ENCODE measurements at places on chromosomes 11 and 22.
A peak's percentile ranks its signal among the peaks of the same experiment; 100 is the strongest.

- peak; percentile 28 for DNase-seq
These were observed 345.4 kb upstream of the KIRREL3 start for GRCh38 chr11:127345819-127346459.

DNA sequence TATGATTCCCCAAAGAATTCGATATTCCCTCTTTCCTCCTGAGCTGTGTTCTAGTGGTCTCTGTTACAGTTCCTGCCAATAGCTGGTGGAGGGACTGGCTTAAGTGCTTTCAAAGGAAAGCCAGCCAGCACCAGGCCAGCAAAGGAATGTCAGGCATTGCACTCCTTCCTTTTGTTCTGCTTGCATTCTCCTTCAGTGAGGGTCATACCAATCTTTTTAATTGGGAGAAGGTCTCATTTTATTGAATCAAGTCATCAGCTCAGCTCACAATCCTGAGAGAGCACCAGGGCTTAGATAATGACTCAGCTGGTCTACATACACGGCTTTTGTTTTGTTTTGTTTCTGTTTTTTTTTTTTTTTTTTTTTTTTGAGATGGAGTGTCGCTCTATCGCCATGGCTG lies 222.9 kb downstream of the NAV2 start:
- no peak for DNase-seq

- no peak for DNase-seq
These were observed 30.1 kb downstream of the SWAP70 start for GRCh38 chr11:9693801-9694553.

DNA sequence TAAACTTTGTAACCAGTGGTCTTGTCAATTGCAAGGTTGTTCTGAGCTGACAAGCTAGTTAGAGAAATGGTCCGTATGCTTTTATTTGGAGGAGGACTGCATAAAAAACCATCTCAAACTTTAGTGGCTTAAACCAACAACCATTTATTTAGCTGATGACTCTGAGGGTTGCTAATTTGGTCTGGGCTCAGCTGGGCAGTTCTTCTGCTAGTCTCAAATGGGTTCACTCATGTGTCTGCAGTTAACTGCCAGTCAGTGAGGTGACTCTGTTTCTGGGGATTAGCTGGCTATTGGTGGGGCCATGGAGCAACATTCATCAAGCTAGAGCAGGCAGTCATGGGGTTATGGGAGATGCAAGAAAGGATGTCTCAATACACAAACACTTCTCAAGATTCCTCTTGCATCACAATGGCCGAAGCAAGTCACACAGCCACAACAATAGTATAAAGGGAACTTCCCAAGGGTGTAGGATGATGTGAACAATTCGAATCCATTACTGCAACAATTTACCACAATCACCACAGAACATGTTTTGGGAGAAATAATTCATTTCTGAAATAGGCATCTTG lies 521.9 kb downstream of the INSC start:
- DNase-seq = no peak

GRCh38 chr11:126282361-126282735 lies 545 bp upstream of the TIRAP start:
- peak; percentile 67 for DNase-seq

DNA sequence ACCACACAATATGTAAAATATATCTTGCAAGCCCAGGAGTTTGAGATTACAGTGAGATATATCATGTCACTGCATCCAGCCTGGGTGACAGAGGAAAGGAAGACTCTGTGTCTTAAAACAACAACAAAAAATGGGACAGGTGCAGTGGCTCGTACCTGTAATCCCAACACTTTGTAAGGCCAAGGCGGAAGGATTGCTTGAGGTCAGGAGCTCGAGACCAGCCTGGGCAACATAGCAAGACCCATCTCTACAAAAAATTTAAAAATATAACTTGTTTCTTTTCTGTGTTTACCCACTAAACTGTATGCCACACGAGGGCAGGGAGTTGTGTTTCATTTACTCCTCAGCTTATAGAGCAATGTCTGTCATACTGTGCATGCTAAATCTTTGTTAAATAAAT lies 3.1 kb downstream of the ZNF280A start:
- no peak for DNase-seq

- no peak for DNase-seq
These were observed 104.5 kb downstream of the NTM start for GRCh38 chr11:131474947-131475346.

GRCh38 chr11:29124470-29124869 lies 892.4 kb downstream of the KCNA4 start:
- DNase-seq = no peak

DNA sequence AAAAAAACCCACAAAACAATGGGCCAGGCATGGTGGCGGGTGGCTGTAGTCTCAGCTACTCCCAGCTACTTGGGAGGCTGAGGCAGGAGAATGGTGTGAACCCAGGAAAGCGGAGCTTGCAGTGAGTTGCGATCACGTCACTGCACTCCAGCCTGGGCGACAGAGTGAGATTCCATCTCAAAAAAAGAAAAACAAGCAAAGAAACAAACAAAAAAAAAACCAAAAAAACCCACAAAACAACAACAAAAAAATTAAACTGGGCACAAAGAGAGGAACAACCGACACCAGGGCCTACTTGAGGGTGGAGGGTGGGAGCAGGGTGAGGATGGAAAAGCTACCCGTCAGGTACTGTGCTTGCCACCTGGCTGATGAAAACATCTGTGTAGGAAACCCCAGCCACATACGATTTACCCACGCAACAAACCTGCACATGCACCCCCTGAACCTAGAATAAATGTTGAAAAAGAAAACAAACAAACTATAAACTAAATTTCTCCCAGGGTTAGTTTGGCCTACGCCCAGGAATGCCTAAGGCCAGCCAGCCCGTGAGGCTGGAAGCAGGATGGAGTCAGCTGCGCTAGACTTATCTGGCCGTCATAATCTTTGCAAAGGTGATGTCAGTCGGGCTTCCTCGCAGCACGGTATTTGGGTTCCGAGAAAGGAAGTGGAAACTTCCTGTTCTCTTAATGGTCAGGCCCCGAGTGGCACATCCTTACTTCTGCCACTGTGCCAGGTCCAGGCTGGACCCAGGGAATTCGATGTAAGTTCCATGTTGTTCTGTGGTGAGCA lies 21.9 kb upstream of the CYB5R3 start:
- no peak for DNase-seq

- DNase-seq = peak; percentile 81
These were observed at the start of gene CD3G for GRCh38 chr11:118343981-118344515. Gene CD3G, plus strand, starts transcription at chr11:118344344. Its CDS starts 80 bp downstream, at chr11:118344424.

- DNase-seq = no peak
These were observed at the start of gene MYO18B for GRCh38 chr22:25741692-25742626. Gene MYO18B, plus strand, starts transcription at chr22:25742188. Its CDS starts 18,905 bp downstream, at chr22:25761093.

GRCh38 chr11:68692115-68692514 lies 7.8 kb downstream of the GAL start:
- no peak for DNase-seq

- DNase-seq = no peak
These were observed 24.6 kb upstream of the FAT3 start for GRCh38 chr11:92199991-92200390.

- DNase-seq = no peak
These were observed 92.9 kb downstream of the PTPRJ start for GRCh38 chr11:48073031-48073861.

DNA sequence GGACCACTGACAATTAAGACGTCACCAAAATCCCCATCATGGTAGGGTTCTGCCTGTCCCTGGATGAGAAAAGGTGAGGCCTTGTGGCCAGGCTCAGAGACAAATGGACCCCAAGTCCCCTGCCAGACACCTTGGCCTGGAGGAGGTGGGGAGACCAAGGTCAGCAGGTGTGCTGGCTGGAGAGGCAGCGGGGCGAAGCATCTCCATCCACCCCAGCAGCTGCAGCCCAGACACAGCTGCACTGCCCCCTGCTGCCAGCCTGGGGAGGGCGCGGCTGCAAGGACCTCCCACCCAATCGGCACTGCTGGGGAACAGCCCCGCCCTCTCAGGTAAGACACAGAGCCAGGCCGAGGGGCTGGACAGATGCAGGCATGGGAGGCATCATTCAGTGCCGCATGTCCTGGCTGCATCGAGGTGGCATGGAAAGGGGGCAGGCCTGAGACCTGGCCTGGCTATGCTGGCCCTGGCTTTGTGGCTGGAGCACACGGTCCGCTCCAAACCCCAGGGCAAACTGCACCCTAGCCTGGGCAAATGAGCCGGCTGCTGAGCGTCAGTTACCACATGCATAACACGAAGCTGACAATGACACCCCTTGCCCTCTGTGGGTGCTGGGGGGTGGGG lies 12.2 kb upstream of the MFNG start:
- DNase-seq = peak; percentile 74

DNA sequence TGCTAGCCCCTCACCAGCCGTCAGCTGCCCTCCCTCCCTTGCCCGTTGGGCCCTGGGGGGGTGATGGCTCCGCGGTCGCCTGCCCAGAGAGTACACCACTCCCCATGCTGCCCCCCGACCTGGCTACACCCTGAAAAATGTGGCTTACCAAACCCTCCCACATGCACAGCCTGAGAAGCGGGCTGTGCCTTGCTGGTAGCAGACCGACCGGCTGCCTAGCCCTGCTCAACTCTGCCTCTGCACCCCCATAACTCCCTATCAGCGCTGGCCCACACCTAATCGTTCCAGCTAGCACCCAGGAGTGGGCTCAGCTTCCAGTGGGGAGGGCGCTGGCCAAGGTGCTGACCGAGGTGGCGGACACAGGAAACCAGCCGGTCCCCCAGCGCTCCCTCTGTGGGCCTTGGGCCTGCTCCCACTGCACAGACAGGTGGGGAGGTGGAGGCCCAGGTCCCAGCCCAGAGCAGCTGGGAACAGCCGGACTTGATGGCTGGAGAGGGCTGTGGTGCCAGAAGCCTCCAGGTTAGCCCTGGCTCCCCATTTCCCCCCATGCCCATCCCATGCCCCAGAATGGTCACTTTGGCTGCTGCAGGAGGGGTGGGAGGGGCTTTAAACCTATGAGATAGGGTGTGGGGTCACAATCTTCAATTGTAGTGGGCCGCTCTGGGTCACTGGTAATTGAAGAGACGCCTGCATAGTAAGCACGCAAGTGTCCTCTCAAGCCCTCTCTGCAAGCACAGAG lies 32.1 kb upstream of the PRODH start:
- DNase-seq = peak; percentile 32

GRCh38 chr11:8822469-8822868 lies 88.5 kb upstream of the AKIP1 start:
- DNase-seq = no peak

- no peak for DNase-seq
These were observed 221.7 kb upstream of the BLID start for GRCh38 chr11:122337704-122338103.

DNA sequence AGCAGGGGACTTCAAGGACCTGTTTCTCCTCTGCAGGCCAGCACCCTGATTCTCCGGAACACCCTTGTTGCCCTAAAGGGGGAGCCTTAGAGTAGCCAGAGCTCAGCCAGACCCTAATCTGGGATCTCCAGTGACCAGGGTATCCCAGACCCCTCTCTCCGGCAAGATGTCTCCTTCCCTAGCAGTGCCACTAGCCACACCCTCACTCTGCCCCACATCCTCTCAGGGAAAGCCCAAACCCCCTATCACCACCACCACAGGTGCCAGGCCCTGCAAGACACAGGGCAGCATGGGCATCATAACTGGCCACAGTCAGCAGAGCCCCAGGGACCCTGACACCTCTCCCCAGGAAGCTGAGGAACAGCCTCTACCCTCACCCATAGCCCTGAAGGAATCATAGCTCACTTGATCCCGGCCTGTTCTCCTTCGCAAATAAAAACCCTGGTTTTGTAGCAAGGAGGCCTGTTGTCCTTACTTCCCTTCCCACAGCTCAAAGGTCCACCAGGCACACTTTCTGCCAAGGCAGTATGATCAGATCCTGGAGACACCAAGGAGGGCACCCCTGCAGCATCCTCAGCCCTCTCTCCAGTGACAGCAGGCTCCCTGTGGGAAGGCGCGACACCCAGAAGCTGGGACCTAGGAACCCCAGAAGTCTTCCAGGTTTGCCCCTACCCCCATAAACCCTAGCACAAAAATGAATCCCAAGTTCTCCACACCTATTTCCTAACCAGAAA lies 4.6 kb downstream of the CFL1 start:
- no peak for DNase-seq

GRCh38 chr11:12170984-12171383 lies 60.6 kb downstream of the MICAL2 start:
- no peak for DNase-seq

- no peak for DNase-seq
These were observed 116.5 kb upstream of the MTNR1B start for GRCh38 chr11:92852946-92853345.

- no peak for DNase-seq
These were observed 20.8 kb upstream of the NAT10 start for GRCh38 chr11:34084637-34085036.

GRCh38 chr22:38751422-38752346 lies 4.1 kb downstream of the SUN2 start:
- DNase-seq = peak; percentile 81

DNA sequence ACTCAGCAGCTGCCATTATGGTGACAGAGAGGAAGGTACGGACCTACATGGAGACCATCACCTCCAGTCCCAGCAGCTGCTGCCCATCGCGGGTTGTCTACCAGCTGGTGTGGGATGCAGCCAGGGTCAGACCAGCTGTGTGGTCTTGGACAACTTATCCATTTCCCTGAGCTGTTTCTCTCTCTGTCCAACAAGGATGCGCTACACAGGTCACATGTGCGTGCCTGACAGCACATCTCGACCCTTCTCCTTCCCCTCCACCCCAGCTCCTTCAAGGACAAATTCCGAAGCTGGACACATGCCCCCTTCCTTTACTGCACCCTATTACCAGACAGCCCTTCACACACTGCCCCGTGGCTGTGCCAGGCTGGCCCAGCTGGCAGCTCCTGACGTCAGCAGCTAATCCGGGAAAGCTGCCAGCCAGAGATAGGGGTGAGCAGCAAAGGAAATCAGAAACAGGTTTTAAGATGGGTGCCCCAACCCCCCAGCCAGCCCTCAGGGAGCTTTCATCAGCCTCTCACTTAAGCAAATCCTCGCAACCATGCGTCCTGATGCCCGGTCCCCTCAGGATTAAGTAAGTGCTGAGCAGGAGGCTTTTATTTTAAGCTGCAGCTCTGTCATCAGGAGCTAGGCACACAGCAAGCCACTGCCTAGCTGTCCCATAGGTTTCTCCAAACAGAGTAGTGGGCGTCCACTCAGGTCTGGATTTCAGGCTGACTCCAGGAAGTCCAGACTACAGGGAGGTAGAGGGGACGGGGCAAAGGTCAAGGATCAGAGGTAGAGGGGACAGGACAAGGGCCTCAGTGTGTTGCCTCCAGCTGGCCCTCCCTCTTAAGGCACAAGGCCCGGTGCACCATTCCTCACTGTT lies 20.3 kb downstream of the TEF start:
- DNase-seq = no peak

DNA sequence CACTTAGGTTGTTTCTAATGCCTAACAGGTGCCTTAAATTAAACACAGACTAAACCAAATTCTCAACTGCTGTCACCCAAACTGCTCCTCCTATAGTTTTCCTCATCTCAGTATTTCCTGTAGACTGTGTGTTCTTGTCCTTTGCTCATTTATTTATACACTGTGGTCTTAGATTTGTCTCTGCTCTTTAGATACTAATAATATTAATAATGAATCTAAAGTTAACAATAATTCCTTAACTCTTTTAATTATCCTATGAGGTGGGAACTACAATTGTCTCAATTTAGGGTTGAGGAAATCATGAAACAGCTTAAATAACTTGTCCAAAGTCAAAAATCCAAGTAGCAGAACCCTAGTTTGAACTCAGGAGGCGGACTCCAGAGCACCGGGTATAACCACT lies 43.9 kb upstream of the YPEL1 start:
- no peak for DNase-seq

- no peak for DNase-seq
These were observed 305.0 kb downstream of the BUD13 start for GRCh38 chr11:116467823-116468222.

GRCh38 chr22:29870574-29870973 lies 12.4 kb upstream of the MTMR3 start:
- DNase-seq = peak; percentile 43

Data from activated naive CD4-positive, alpha-beta T cell treated with anti-CD3 and anti-CD28 coated beads for 36 hours (primary cell).